RCC 7860 (cell line): ENCODE measurements at places on chromosomes 5 and 9.

DNA sequence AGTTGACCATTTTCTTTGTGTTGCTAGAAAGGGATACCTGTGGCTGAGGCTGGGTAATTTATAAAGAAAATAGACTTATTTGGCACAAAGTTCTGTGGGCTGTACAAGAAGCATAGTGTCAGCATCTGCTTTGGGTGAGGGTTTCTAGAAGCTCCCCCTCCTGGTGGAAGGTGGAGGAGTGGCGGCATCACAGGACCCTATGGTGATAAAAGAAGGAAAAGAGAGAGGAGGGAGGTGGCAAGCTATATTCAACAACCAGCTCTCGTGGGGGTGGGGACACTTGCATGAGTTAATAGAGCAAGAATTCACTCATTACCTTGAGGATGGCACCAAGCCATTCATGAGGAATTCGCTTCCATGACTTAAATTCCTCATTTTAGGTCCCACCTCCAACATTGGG lies 2041.4 kb upstream of the CDH9 start:
- no peak for DNase-seq

- no peak for DNase-seq
Measured at GRCh38 chr9:101388507-101388993, 3.7 kb upstream of the BAAT start.

- peak; percentile 73 for DNase-seq
Measured at GRCh38 chr5:150918613-150919012, 13.8 kb upstream of the ZNF300 start.

GRCh38 chr9:100033877-100034551 lies 64.8 kb downstream of the ERP44 start:
- no peak for DNase-seq

DNA sequence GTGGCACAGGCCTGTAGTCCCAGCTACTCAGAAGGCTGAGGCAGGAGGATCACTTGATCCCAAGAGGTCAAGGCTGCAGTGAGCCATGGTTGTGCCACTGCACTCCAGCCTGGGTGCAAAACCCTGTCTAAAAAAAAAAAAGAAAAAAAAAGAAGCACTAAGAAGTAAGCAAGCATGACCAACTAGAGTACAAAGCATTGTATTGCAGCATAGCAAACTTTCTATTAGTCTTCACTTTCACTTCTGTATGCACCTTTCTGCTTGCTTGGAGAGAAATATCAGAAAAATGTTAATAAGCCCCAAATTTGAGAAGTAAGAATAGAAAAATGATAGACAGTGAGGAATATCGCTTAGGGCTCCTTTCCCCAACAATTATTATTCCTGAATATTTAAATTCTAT lies 497.7 kb upstream of the WWC1 start:
- DNase-seq = no peak

GRCh38 chr5:143574236-143574635 lies 170.8 kb upstream of the NR3C1 start:
- no peak for DNase-seq

- DNase-seq = no peak
Measured at GRCh38 chr5:179866241-179867078, 7.8 kb upstream of the MRNIP start.

DNA sequence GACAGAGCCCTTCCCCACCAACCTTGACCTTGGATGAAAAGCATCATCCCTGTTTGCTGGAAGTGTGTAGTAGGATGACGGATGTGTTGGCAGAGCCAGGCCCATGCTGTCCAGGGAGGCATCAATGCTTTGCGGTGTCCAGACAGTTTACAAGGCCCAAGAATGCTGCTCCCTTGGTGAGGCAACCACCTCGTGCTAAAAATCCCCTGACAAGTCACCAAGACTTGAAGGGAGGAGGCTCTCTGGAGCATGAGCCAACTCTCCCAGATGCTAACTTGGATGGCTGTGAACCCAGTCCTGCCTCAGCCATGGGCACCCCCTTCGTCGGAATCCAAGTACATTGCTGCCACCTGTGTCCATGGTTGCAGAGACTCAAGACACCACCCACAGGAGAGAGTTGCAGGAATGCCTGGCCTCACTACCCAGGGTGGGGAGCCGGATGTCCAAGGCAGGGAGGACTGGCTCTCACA lies 9.5 kb upstream of the NKD2 start:
- no peak for DNase-seq

- peak; percentile 76 for DNase-seq
Measured at GRCh38 chr5:76838481-76839261, 11.1 kb upstream of the S100Z start.

- no peak for DNase-seq
Measured at GRCh38 chr5:79619854-79620253, 7.6 kb downstream of the TENT2 start.

- no peak for DNase-seq
Measured at GRCh38 chr9:129561594-129562281, 59.2 kb downstream of the C9orf50 start.

DNA sequence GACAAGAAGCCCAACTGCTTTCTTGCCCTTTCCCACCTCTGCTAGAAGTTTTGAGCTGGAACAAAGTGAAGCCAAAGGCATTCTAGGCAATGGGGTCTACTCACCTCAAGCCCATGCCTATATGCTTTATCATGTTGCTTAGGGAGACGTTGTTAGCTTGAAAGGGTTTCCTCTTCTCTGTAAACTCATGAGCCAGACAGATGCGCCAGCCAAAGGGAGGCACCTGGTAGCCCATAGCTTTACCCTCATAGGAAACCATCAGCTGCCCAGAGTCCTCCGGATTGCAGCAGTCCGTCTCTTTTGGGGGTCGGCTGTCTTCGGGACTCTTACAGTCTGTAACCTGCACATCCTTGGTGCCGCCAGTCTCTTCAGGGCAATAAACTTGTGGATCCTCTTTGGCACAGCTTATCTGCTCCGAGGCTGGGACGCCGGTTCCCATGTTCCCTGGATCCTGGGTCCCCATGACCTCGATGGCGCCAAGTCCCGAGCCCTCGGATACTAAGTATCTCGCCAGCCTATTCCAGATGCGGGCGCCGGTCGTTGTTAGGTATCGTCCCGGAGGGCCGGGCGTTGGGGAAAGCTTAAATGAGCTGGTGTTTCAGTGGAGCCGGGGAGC lies 678 bp downstream of the GBA2 start:
- DNase-seq = no peak
